ENCODE measurements at places on chromosomes 16 and 17. TPM values are rescaled to one million over a fixed set of nuclear protein-coding genes. Genes with fewer than 3 reads are reported as not detected.
A peak's percentile ranks its signal among the peaks of the same experiment; 100 is the strongest.

GRCh38 chr17:43956222-43956621, 2.5 kb upstream of the PYY start:
- H3K27me3 ChIP-seq = peaks cover 15% of the 10 kb centered on the region
- no peaks in the 10 kb centered on the region for H3K36me3 ChIP-seq
- no peak overlapping the region for H3K4me3 ChIP-seq
- peaks cover 6% of the 10 kb centered on the region for H3K4me1 ChIP-seq
- H3K27ac ChIP-seq = no peak overlapping the region

- peaks cover 43% of the 10 kb centered on the region for H3K36me3 ChIP-seq
- no peaks in the 10 kb centered on the region for H3K27me3 ChIP-seq
- no peak for DNase-seq
- no peak overlapping the region for H3K27ac ChIP-seq
- H3K4me1 ChIP-seq = peaks cover 10% of the 10 kb centered on the region
Measured at GRCh38 chr17:1076299-1076981, 79.5 kb downstream of the TIMM22 start.

DNA sequence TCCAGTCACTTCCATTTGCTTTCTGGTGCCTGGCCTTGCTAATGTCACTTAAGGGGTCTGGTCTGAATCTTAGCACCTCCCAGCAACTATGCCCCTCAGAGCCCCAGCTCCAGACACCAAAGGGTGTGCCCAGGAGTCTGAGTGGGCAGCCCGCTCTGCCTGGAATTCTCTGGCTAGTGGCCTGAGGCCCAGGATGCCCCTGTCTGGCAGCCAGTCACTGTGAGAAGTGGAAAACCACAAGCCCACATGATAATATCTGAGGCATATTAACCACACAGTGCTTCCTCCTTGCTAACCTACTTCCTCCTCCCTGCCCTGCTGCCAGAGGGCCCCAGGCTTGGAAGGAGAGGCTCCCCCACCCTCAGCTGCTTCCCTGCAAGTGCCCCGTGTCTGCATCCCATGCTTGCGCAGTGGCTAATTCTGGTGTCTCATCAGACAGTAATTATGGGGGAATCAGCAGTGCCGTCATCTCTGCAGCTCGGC, 14.0 kb downstream of the SRCIN1 start:
- H3K36me3 ChIP-seq = no peaks in the 10 kb centered on the region
- H3K27ac ChIP-seq = no peak overlapping the region
- no peak overlapping the region for H3K4me3 ChIP-seq

DNA sequence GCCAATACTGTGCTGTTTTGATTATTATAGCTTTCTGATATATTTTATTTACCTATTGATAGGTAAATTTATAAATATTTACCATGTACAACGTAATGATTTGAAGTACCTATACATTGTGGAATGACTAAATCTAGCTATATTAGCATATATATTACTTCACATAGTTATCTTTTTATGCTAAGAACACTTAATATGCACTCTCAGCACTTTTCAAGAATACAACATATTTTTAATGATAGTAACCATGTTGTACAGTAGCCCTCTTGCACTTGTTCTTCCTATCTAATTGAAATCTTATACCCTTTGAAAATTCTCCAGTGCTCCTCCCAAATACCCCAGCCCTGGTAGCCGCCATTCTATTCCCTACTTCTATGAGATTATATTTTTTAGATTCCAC, 604.0 kb upstream of the KIF2B start:
- H3K27ac ChIP-seq = no peak overlapping the region
- no peaks in the 10 kb centered on the region for H3K36me3 ChIP-seq
- H3K4me1 ChIP-seq = no peaks in the 10 kb centered on the region
- no peak overlapping the region for H3K4me3 ChIP-seq
- DNase-seq = no peak
- no peaks in the 10 kb centered on the region for H3K27me3 ChIP-seq

- H3K27me3 ChIP-seq = no peaks in the 10 kb centered on the region
- H3K4me3 ChIP-seq = no peak overlapping the region
- no peaks in the 10 kb centered on the region for H3K4me1 ChIP-seq
- no peak for DNase-seq
- H3K27ac ChIP-seq = no peak overlapping the region
Measured at GRCh38 chr16:55754056-55754455, 78.8 kb downstream of the CES1 start.

GRCh38 chr16:30808146-30808545, 21.1 kb upstream of the ZNF629 start:
- no peak overlapping the region for H3K4me3 ChIP-seq
- H3K27ac ChIP-seq = no peak overlapping the region
- H3K27me3 ChIP-seq = no peaks in the 10 kb centered on the region
- peaks cover 4% of the 10 kb centered on the region for H3K4me1 ChIP-seq
- DNase-seq = no peak
- no peaks in the 10 kb centered on the region for H3K36me3 ChIP-seq

DNA sequence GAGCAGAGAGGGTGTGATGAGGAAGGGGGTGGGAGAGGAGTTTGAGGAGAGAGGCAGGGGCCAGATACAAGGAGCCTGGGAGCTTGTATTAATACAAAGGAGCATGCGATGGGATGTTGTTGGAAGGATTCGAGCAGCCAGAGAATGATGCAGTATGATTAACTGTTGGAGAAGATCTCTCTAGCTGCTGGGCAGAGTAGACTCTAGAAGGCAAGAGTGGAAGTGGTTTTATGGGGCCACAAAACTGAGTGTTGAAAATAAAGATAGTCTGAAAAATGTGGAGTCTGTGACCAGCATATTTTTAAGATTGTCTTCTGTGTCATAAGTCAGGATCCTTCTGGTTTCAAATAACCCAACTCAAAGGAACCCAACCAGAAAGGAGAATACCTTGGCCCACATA, 98.3 kb downstream of the MSI2 start:
- no peak for DNase-seq
- H3K27ac ChIP-seq = peak overlapping the region; percentile 5
- H3K27me3 ChIP-seq = no peaks in the 10 kb centered on the region
- no peak overlapping the region for H3K4me3 ChIP-seq

- H3K4me3 ChIP-seq = no peak overlapping the region
- DNase-seq = no peak
- H3K27ac ChIP-seq = no peak overlapping the region
- H3K36me3 ChIP-seq = no peaks in the 10 kb centered on the region
Measured at GRCh38 chr17:74742153-74742515, 5.1 kb downstream of the RAB37 start.

DNA sequence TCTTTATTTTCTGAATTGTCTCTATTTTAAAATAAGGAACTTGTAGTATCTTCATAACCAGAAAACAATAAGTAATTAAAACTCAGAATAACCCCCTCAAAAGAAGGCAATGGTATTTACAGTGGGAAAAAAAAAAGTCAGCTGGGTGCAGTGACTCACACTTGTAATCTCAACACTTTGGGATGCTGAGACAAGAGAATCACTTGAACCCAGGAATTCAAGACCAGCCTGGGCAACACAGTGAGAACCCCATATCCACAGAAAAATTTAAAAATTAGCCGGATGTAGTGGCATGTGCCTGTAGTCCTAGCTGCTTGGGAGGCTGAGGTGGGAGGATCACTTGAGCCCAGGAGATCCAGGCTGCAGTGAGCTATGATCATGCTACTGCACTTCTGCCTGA, 33.5 kb downstream of the ADAM11 start:
- no peak overlapping the region for H3K4me3 ChIP-seq
- H3K4me1 ChIP-seq = peaks cover 11% of the 10 kb centered on the region
- H3K27me3 ChIP-seq = no peaks in the 10 kb centered on the region
- no peak overlapping the region for H3K27ac ChIP-seq

- no peak overlapping the region for H3K27ac ChIP-seq
- H3K4me1 ChIP-seq = no peaks in the 10 kb centered on the region
- no peaks in the 10 kb centered on the region for H3K27me3 ChIP-seq
Measured at GRCh38 chr17:33324736-33325135, 31.6 kb upstream of the ASIC2 start.

DNA sequence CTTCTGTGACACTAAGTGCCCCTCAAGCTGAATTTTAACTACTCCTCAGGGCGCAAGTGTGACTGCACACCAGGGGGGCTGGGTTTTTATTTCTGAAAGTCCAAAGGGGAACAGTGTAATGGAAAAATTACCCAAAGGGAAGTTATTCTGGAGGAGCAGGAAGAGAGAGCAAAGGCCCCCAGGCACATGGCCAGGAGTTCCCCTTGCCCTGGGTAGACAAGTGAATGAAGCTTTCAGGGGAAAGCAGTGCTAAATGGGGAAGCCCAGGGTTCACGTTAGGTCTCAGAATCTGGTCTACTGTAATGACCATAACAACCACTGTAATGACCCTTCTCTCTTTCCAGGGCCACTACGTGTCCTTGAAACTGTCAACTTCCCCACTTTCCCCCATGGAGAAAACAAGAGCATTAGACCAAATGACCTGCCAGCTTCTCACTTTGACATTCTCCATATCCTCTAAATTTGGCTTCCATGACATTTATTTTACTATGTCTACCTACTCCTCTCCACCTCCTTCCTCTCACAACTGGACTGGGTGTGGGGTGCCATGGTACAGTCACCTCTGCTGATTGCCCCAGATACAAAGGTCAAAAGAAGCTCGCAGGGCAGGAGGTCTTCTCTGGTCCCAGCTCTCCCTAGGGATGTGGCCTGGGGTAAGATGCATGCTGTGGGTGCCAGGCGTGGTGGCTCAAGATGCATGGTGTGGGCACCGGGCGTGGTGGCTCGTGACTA, 34.1 kb upstream of the MMP2 start:
- no peaks in the 10 kb centered on the region for H3K4me1 ChIP-seq
- H3K4me3 ChIP-seq = no peak overlapping the region
- no peak overlapping the region for H3K27ac ChIP-seq
- no peaks in the 10 kb centered on the region for H3K27me3 ChIP-seq
- no peaks in the 10 kb centered on the region for H3K36me3 ChIP-seq

GRCh38 chr17:4769628-4770027, 2.1 kb upstream of the TM4SF5 start:
- no peak overlapping the region for H3K4me3 ChIP-seq
- no peaks in the 10 kb centered on the region for H3K4me1 ChIP-seq
- no peak overlapping the region for H3K27ac ChIP-seq

DNA sequence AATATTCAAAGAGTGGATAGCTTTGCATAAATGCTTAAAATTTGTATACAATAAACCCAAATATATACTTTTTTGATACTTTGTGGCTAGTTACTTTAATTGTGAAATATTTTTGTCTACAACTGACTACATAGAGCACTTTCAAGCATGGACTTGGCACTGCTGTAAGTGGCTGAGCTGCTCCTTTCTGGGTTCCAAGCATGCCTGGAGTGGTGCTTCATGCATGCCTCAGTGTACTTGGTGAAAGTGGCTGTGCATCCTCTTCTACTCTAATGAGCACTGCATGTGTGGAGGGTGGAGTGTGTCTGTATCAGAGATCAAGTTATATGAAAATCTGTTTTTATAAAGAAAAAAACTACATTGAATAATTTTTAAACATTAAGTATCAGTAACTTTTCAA, 94.1 kb downstream of the OMG start:
- H3K4me3 ChIP-seq = no peak overlapping the region
- no peaks in the 10 kb centered on the region for H3K27me3 ChIP-seq
- no peak for DNase-seq
- H3K36me3 ChIP-seq = peaks cover 4% of the 10 kb centered on the region
- H3K4me1 ChIP-seq = no peaks in the 10 kb centered on the region

GRCh38 chr16:48441863-48442279, 56.7 kb upstream of the SIAH1 start:
- DNase-seq = no peak
- no peaks in the 10 kb centered on the region for H3K27me3 ChIP-seq
- no peak overlapping the region for H3K4me3 ChIP-seq
- H3K27ac ChIP-seq = no peak overlapping the region
- no peaks in the 10 kb centered on the region for H3K36me3 ChIP-seq

- H3K36me3 ChIP-seq = peaks cover 29% of the 10 kb centered on the region
- no peaks in the 10 kb centered on the region for H3K27me3 ChIP-seq
- no peak overlapping the region for H3K4me3 ChIP-seq
- peaks cover 17% of the 10 kb centered on the region for H3K4me1 ChIP-seq
- peak overlapping the region; percentile 14 for H3K27ac ChIP-seq
Measured at GRCh38 chr16:66523861-66524354, 26.0 kb downstream of the TK2 start.

GRCh38 chr17:72497915-72498314, 377.1 kb downstream of the SOX9 start:
- no peaks in the 10 kb centered on the region for H3K36me3 ChIP-seq
- no peaks in the 10 kb centered on the region for H3K27me3 ChIP-seq
- no peak overlapping the region for H3K4me3 ChIP-seq
- peaks cover 4% of the 10 kb centered on the region for H3K4me1 ChIP-seq
- no peak overlapping the region for H3K27ac ChIP-seq

DNA sequence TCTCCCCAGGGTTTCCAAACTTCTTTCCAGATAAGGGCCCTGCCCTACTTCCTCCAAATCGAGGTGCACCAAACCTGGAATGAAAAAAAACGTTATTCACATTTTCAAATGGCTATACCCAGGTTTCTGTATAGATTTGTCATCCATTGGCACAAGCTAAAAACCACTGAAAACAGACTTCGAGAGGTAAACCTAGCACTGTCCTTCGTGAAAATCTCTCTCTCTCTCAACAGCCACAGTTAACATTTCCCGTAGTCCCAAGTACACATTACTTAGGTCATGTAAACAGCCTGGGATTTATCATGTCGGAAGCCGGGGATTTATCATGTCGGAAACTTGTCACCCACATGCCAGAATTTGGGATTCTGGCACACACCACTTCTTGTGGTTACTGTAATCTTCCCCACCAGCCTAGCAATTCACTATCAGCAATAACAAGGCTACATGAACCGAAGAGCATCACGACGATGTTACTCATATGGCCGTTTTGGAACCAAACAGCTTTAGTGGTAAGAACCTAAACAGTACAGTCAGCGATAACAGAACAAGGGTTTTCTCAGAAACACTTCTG, 1.2 kb downstream of the DDX5 start:
- peak overlapping the region; percentile 100 for H3K27ac ChIP-seq
- H3K36me3 ChIP-seq = peaks cover 46% of the 10 kb centered on the region
- H3K4me3 ChIP-seq = peak overlapping the region; percentile 91
- H3K27me3 ChIP-seq = no peaks in the 10 kb centered on the region
- no peak for DNase-seq

Gene TEX19
- total RNA-seq = not detected

Gene COX6A2
- total RNA-seq = not detected

Gene CEP295NL
- 6.8 TPM for total RNA-seq

Gene CTRB1
- total RNA-seq = 9.3 TPM

Gene GRB7
- total RNA-seq = 0.85 TPM

Gene NRN1L
- total RNA-seq = not detected

Gene RASL10B
- 24.1 TPM for total RNA-seq

Gene HBQ1
- total RNA-seq = not detected

Gene CLEC18C
- not detected for total RNA-seq

Gene FBXO31
- 161 TPM for total RNA-seq

All from thoracic aorta (tissue), 2 donors.